ENCODE measurements at places on chromosomes 4 and X.

GRCh38 chr4:38581426-38582106 lies 82.4 kb upstream of the KLF3 start:
- DNase-seq = no peak

DNA sequence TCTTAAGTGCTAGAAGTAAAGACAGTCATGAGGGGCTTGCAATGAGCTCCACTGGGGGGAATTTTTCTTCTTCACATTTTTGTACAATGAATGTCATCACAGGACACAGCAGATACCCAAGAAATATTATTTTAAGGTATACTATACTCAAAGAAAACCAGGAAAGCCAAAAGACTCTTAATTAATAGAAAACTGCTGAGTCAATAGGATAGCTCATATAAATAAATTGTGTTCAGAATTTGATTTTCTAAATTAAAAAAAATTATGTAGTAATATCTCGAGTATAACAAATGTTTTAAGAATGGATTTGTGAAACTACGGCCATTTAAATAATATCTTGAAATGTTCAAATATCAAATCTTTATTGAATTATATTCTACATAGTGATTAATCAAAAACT lies 25.7 kb upstream of the CXCL8 start:
- no peak for DNase-seq

DNA sequence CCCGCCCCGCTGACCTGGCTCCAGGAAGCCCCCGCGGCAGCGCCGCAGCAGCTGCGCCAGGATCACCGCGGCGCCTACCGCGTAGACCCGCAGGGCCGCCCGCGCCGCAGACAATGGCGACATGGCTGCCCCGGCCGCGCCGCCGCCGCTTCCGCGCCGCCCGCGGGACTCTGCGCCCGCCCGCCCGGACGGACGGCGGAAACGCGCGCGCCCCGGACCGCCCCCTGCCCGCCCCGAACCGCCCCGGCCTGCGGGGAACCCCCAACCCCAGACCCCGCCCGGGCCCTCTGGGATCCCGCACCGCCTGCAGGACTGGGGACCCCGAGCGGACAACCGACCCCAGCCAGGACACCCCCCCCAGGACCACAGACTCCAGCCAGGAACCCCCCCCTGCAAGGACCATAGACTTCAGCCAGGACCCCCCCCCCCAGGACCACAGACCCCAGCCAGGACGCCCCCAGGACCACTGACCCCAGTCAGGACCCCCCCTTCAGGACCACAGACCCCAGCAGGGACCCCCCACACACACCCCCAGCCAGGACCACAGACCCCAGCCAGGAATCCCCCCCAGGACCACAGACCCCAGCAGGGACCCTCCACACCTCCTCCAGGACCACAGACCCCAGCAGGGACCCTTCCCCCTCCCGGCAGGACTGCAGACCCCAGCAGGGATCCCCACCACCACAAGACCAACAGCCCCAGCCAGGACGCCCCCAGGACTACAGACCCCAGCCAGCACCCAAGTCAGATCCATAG lies at the start of the genes DHRSX and ZBED1:
Gene DHRSX (minus strand): TSS at position 174 of the 756 bp plus-strand sequence. CDS start 51 bp downstream, at position 123.
Gene ZBED1 (minus strand): TSS at position 174 of the 756 bp plus-strand sequence. CDS start 10,257 bp downstream, outside the sequence.
- DNase-seq = peak; percentile 42

GRCh38 chr4:77564231-77564630 lies 41.4 kb upstream of the CXCL13 start:
- no peak for DNase-seq
